ENCODE measurements at places on chromosomes 12 and 14.

DNA sequence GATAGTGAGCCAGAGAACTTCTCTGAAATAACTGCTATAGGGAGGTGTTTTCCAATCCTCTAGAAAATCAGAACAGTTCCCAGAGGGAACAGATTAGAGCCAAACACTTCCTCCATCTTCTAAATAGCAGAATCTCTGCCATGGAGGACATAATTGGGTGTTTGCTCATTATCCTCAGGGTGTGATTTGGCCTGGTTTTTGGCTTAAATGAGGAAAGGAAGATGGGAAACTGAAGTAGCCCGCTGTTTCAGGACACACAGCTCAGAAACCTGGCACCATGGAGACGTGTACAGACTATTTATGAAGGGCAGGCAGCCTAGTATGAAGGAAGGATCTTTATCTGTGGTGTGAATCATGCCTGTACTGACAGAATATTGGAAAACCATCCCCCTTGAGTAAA is 231.7 kb upstream of the PRKD1 start:
- no peak for DNase-seq

- DNase-seq, result no peak
Measured at GRCh38 chr12:85877459-85877858, 3.4 kb downstream of the NTS start.

- no peak for DNase-seq
Measured at GRCh38 chr12:124389725-124390441, 95.0 kb downstream of the RFLNA start.

DNA sequence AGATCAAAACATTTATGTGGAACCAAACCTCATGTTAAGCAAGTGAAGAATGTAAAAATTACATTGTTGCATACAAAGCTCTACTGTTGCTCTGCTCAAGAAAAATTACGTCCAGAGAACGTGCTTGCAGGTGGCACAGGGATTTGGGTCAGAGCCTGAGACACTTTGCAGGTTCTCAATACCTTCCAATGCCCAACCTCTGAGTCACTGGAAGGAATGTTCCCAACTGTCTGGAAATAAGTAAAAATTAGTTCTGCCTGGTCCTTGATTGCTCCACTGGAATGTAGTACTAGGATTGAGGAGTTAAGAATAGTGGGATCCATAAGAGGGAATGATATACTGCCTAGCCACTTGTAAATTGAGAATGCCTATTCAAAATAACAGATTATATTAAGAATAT is 2.8 kb upstream of the IFNG start:
- DNase-seq, result no peak

DNA sequence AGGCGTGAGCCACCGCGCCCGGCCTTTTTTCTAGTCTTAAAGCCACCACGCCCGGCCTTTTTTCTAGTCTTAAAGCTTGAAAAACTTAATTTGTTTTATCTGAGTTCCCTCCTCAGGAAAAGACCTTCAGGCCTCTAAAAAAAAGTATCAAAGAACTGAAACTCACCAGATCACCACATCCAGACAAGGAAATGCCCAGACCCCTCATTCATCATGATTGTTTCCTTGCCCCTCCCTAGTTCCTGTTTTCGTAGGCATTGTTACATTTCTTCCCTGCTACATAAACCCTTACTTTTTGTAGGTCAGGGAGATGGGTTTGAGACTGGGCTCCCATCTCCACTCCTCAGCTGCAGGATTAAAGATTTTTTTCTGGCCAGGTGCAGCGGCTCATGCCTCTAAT is 21.1 kb upstream of the VWF start:
- no peak for DNase-seq

GRCh38 chr12:54497883-54498282 is 331 bp downstream of the NCKAP1L start:
- no peak for DNase-seq

DNA sequence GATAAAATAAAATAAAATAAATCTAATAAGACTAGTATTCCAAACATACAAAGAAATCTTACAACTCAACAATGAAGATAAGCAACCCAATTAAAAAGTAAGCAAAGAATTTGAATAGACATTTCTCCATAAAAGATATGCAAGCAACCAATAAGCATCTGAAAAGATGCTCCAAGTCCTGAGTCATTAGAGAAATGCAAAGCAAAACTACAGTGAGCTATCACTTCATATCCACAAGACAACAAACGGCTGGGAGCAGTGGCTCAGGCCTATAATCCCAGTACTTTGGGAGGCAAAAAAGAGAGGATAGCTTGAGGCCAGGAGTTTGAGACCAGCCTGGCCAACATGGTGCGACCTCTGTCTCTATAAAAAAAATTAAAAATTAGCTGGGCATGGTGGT is 26.8 kb downstream of the ZFYVE1 start:
- no peak for DNase-seq

GRCh38 chr12:101277443-101277842 is 2.5 kb upstream of the UTP20 start:
- no peak for DNase-seq

GRCh38 chr12:45893240-45893639 is 97.1 kb downstream of the SCAF11 start:
- DNase-seq, result no peak
